ENCODE measurements at places on chromosomes 12 and 14.

GRCh38 chr12:116573776-116574175 lies 14.6 kb downstream of the MAP1LC3B2 start:
- no peak for DNase-seq

GRCh38 chr14:28926122-28926521 lies 159.5 kb downstream of the FOXG1 start:
- no peak for DNase-seq

DNA sequence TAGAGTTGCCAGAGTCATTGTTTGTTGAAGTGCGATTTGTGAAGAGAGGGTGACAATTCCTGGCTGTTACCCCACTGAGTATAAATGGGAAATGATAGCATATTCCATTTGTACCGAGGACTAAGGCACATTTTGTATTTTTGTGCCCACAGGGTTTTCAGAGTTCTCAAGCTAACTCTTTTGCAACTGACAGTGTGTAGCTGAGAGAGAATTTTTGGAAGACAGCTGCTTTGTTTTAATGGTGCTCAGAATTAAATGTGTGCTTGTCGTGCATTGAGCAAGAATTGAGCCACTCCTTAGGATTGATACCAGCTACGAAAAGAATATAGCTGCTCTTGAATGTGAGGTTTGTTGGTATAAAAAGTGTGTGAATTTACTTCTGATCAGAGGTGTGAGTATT lies 21.7 kb downstream of the ANKRD13A start:
- DNase-seq = no peak

GRCh38 chr14:23097786-23098185 lies 2.5 kb downstream of the C14orf119 start:
- DNase-seq = no peak

DNA sequence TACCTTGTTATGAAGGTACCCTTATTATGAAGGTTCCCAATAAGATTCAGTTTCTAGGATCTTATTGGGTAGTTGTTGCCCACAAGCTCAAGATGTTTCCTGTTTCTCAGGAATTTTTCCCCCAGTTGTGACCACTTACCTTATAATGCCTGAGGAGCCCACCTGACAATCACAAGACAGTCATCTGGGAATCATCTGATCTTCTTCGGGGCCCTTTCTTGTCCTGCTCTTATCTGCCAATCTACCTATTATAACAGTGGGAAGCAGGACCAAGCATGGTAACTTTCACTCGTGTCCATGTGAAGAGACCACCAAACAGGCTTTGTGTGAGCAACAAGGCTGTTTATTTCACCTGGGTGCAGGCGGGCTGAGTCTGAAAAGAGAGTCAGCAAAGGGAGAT lies 825.5 kb downstream of the BCL11B start:
- no peak for DNase-seq

GRCh38 chr12:27506645-27507189 lies 17.3 kb upstream of the PPFIBP1 start:
- DNase-seq = no peak

DNA sequence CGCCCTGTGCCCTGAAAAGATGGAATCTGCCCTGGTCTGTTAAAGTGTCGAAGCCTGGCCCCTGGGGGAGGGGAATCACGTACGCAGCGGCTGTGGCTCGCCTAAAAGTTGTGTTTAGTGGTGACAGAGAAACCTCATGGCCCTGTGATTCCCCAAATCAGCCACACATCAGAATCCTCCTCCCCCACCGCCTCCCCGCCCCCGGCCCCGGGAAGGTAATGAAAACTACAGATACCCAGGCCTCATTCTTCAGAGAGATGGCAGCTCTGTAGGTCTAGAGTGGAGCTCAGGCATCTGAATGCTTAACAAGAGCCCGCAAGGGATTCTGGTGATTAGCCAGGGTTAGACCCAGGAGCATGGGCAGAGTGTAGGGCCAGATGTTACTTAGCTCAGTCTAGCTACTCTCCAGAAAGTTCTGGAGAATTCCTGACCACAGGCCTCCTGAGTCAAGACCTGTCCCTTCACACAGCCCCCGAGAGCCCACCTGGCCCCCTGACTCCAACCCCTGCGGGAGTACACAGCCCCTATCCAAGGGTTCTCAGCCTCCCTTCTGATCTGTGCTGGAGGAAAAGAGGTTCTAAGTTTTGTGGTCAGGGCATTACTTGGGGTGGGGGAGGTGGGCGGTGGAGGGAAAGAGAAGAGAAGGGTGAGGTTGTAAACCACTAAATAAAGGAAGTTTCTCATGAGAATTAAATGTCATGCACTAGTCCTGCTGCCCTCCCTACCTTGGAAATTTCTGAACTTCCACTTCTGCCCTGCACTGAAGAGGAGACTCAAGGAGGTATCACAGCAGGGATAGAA lies 114.8 kb downstream of the PLXNC1 start:
- DNase-seq = peak; percentile 58

DNA sequence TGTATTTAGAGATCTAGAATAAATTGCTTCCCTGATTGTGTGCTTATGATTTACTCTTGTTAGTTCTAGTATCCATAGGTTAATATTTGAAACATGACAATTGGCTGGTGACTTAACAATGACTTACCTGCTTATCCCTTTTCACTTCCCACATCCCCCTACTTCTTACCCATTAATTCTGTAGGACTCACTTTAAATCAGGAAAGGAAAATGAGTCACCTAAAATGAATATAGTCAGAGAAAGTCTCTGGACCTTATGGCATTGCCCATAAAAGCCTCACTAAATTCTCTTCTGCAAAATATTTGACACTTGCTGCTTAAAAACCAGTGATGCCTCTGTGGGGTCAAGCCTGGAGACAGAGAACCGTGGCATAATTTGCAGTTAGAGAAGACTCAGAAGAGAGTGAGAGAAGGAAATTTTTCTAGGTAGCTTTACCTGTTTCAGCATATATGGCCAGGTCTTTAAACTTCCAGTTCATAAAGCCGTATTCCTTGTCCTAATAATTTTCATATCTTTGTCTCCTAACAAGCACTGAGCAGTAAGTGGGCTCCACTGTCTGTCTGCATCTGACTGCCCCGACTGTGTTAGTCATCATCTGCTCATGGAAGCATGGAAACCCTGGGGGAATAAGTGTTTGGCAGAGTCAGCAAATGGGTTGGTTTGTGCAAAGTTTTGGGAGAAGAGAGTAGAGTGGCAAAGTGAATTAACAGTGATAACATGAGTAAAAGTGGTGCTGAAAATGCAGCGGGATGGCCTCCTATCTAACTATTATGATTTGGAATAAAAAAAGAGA lies 294.4 kb downstream of the AKAP6 start:
- no peak for DNase-seq

GRCh38 chr14:82047777-82048470 lies 514.3 kb upstream of the SEL1L start:
- no peak for DNase-seq

DNA sequence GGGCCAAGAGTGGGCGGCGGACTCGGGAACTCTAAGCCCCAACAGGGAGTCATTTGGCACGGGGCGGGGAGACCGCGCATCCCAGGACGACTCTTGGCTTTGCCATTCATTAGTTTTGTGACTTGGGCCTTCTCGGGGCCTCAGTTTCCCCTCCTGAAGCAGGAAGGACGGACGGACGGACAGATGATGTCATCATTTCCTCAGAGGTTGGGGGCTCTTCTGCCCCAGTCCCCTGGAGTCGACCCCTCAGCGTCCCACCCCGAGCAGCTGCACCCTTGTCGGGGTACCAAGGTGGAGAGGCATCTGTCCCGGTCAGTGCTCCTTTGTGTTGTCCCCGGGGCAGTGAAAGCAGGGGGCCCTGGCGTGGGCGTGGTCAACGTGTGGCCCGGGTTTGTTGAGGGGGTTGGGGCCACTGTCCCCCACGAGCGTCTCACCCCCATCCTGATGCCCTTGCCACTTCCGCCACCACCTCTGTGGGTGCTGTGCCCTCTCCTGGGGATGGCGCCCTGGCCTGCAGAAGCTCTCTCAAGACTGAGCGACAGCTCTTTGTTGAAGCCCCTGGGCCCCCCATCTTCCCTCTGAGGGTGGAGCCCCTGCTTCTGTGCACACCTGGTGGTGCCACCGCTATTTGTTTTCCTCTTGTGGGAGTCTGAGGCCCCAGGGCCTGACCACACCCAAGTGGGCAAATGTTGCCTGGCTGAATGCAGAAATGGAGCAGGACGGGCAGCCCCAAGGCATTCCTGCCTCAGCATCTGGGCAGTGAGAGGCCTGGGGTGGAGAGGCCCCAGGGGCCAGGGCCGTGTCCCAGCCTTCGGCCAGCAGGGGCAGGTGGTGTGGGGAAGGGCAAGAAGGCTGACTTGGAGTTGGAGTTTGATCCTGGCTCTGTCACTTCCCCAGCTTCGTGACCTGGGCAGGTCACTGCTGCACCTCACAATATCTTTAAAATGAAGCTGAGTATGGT lies 896 bp downstream of the HHIPL1 start:
- no peak for DNase-seq

DNA sequence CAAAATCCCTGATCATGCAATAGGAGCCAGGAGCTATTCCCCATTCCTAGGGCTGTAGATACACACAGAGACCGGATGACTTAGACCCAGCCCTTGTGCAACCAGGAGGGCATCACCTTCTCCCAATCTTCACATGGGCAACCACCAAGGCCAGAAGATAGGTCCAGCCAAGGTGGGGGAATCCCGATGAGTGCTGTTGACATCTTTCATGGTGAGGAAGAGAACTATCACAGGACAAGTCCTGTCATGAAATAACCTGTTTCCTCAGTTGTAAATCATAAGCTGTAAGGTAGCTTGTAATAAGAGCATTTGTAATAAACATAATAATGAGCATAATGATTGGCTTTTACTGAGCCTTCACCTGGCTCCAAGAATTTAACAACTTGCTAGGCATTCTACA lies 89.5 kb downstream of the GCH1 start:
- DNase-seq = no peak

DNA sequence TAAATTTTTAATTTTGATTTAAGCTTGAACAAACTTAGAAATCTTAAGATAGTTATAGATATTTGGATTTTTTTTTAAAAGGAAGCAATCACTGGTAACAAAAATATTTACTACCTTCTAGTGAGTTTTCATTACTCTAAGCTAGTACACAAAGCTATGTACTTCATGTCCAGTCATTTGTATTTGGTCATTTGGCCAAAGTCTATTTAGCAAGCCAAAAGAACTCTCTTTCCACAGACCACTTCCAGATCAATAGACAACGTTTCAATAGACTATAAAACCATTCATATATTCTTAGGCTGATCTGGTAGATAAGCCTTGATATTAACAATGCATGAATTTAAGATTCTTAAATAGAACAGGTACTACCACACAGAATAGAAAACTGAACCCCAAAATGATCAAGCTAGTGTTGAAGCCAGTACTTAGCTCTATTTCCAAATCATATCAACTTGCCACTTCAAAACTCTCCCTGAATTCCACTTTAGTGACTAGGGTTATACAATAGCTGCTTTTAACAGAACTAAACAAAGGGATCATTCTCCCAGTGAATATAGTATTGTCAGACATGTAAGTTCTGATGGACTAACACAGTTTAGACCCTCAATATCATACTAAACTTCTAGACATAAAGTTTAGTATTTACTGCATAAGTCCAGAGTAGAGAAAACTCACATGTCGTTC lies 21.7 kb downstream of the CAPRIN2 start:
- DNase-seq = no peak

- DNase-seq = no peak
Measured at GRCh38 chr12:43098071-43098470, 453.9 kb downstream of the ADAMTS20 start.

- no peak for DNase-seq
Measured at GRCh38 chr12:94174576-94174975, 26.2 kb downstream of the PLXNC1 start.

- DNase-seq = no peak
Measured at GRCh38 chr14:82710267-82710841, 1176.7 kb upstream of the SEL1L start.

- peak; percentile 84 for DNase-seq
Measured at GRCh38 chr12:6825398-6826124, 2.6 kb upstream of the P3H3 start.

DNA sequence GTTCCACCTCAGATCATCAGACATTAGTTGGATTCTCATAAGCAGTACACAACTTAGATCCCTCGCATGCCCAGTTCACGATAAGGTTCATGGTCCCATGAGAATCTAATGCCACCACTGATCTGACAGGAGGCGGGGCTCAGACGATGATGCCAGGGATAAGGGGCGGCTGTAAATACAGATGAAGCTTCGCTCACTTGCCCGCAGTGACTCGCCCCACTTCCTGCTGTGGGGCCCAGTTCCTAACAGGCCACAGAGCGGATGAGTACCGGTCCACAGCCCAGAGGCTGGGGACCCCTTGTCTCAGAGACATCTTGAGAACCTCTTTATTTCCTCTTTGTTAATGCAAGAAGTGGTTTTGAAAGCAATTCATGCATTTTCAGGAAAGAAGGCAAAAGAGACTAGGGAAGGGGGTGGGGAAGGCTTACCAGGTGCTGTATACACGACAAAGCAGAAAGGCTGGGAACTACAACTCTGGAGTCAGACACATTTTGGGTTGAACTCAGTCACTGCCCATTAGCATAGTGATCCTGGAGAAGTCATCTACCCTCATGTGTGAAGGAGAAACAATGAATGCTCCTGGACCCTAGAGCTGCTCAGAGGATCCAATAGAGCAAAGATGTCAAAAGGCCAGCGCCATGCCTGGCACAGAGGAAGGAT lies 68.7 kb downstream of the EID3 start:
- DNase-seq = no peak

GRCh38 chr12:23729359-23729758 lies 220.1 kb downstream of the SOX5 start:
- no peak for DNase-seq

- DNase-seq = no peak
Measured at GRCh38 chr12:16272222-16272621, 5.3 kb downstream of the SLC15A5 start.

- DNase-seq = no peak
Measured at GRCh38 chr12:106527356-106527755, 55.4 kb upstream of the RFX4 start.

DNA sequence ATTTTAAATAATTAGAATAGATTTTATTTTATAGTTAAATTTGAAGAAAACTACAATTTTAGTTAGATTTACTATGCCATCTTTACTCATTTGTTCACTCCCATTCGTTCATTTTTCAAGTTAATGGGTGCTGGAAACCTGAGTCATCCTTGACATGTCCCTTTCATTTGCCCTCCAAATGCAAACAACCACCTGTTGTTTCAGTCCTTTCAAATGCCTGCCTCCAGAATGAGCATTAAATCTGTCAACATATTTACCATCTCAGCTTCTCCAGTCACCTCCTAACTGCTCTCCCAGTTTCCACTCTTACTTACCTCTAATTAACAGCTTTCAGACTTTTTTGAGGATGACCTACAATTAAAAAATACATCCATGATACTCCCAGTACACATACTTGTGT lies 375.5 kb downstream of the RAD51B start:
- DNase-seq = no peak

- DNase-seq = no peak
Measured at GRCh38 chr12:22874151-22874550, 249.2 kb downstream of the ETNK1 start.

DNA sequence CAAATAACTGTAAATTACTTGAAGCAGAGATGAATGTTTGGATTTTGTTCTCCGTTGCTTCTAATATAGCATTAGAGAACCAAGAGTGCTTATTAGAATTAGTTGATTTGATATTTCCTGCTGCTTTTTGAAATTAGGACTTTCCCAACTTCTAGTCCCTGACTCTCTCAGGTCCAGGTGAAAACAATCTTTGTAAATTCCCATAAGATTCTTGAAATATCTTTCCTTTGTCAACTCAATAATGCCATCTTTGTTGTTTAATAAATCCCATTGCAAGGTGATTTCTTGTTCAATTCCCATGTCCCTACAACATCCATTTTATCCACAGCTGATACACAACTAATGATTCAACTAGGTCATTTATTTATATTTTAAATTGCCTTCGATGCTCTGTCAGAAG lies at the start of gene OR4K2:
Gene OR4K2 (plus strand): TSS at position 301 of the 400 bp plus-strand sequence. CDS start 1,126 bp downstream, outside the sequence.
- no peak for DNase-seq

Measured in activated T-cell treated with anti-CD3 and anti-CD28 coated beads, Interleukin-2, amount 50 U/mL, for 4 hours (primary cell).